Activated T-helper 2 cell treated with anti-CD3 and anti-CD28 coated beads, Interferon-gamma antibody, Interleukin-2, Interleukin-4, amounts not matched to agents 10 μg/mL and 5 μg/mL and 100 μg/mL, durations not matched to agents 14 hours and 24 hours and 36 hours (primary cell): ENCODE measurements at places on chromosomes 5 and 9.

DNA sequence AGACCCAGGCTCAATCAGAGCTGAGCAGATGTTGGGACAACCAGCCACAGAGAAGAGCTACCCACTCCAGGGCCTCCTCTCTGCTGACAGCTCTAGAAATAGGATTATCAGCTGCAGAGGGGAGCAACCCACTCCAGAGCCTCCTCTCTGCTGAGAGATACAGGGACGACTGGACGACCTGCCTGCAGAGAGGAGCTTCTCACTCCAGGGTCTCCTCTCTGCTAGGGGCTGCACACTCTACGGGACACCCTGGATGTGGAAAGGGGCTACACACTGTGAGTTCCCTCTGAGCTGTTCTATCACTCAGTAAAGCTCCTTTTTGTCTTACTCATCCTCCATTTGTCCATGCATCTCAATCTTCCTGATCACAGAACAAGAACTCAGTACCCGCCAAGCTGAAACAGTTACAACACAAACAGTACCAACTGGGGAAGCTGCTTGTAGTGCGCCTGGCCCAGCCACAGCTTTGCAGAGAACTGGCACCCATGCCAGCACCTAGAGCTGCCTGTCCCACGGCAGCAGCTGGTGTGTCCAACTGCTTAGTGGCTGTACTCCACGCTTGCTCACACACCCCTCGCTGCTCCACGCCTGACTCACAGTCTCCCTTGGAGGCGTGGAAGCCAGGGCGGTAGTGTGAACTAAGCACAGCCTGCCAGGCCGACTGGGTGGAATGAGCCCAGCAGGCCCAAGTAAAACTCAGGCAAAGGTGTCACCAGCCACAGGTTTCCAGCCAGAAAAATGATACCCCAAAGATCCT lies 56.8 kb downstream of the PRELID2 start:
- no peak overlapping the region for H3K27ac ChIP-seq
- H3K27me3 ChIP-seq = no peaks in the 10 kb centered on the region
- no peaks in the 10 kb centered on the region for H3K4me1 ChIP-seq
- H3K4me3 ChIP-seq = no peak overlapping the region
- no peaks in the 10 kb centered on the region for H3K36me3 ChIP-seq

DNA sequence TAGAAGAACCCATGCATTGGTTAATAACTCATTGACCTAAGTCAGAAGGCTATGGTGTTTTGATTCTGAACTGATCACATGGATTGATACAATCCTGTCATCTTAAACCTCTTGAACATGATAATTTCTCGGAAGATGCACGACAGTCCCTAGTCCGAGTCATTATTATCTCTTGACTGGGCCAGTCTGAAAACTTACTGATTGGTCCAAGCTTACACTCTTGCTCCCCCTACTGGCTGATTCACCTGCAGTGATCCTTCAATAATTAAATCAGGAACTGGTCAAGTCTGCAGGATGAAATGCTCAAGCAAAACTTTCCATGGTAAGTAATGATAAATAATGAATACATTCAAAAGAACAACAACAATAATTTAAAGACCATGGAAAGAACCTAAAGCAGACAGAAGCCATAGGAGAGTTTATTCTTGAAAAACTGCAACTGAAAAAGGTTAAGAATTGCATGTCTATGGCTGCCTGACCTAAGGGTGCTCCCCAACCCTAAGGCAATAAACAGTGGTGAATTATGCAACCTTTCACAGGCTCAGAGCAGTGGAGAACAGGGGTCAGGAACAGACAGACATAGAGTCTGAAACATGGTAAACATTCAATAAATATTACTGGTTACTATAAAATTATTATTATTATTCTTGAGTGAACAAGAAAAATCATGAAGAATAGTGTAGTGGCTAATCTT lies 79.3 kb downstream of the BRINP1 start:
- no peak overlapping the region for H3K27ac ChIP-seq
- H3K36me3 ChIP-seq = no peaks in the 10 kb centered on the region
- H3K27me3 ChIP-seq = no peaks in the 10 kb centered on the region
- no peaks in the 10 kb centered on the region for H3K4me1 ChIP-seq
- H3K4me3 ChIP-seq = no peak overlapping the region

GRCh38 chr9:18490641-18491370 lies 16.9 kb downstream of the ADAMTSL1 start:
- DNase-seq = no peak
- no peaks in the 10 kb centered on the region for H3K27me3 ChIP-seq
- H3K27ac ChIP-seq = no peak overlapping the region
- no peaks in the 10 kb centered on the region for H3K36me3 ChIP-seq
- H3K4me1 ChIP-seq = no peaks in the 10 kb centered on the region

DNA sequence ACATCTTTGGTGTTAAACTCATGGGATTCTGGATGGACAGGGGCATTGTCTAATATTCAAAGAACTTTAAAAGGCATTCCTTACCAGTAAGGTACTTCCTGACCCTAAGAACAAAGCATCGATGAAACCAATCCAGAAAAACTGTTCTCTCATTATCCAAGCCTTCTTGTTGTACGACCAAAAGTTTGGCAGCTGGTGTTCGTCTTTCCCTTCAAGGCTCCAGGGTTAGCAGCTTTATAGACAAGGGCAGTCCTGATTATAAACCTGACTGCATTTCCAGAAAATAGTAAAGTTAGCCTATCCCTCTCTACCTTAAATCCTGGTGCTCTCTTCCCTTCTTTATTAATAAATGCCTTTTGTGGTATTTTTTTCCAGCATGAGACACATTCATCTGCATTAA lies 149.4 kb upstream of the MRPS30 start:
- no peaks in the 10 kb centered on the region for H3K4me1 ChIP-seq
- no peaks in the 10 kb centered on the region for H3K36me3 ChIP-seq
- H3K27me3 ChIP-seq = no peaks in the 10 kb centered on the region
- no peak overlapping the region for H3K27ac ChIP-seq

- DNase-seq = no peak
- H3K27me3 ChIP-seq = peaks cover 30% of the 10 kb centered on the region
- no peaks in the 10 kb centered on the region for H3K36me3 ChIP-seq
These were observed 678 bp upstream of the KIF12 start for GRCh38 chr9:114099669-114100270.

GRCh38 chr5:143898381-143898780 lies 86.4 kb downstream of the HMHB1 start:
- H3K4me1 ChIP-seq = peaks cover 28% of the 10 kb centered on the region
- H3K36me3 ChIP-seq = no peaks in the 10 kb centered on the region
- H3K27me3 ChIP-seq = peaks cover 1% of the 10 kb centered on the region
- peak overlapping the region; percentile 8 for H3K27ac ChIP-seq

- H3K36me3 ChIP-seq = no peaks in the 10 kb centered on the region
- no peaks in the 10 kb centered on the region for H3K27me3 ChIP-seq
- no peak overlapping the region for H3K27ac ChIP-seq
- DNase-seq = no peak
- H3K4me3 ChIP-seq = no peak overlapping the region
These were observed 196.9 kb downstream of the DMRTA1 start for GRCh38 chr9:22643541-22643940.

DNA sequence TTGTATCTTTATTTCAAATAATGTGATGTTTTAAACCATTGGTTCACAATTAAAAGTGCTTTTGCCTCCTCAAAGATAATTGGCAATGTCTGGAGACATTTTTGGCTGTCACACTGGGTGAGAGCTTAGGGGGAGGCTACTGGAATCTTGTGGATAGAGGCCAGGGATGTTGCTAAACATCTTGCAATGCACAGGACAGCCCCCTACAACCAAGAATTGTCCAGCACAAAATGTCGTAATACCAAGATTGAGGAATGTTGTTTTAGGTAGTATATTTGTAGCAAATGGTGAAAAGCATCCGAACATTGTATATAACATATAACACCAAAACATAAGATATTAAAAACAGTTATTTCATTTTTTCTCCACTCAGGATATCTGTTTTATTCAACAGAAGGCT lies 99.8 kb downstream of the SLC44A1 start:
- DNase-seq = no peak

GRCh38 chr5:40428126-40428525 lies 251.6 kb upstream of the PTGER4 start:
- H3K27me3 ChIP-seq = no peaks in the 10 kb centered on the region
- peak overlapping the region; percentile 76 for H3K27ac ChIP-seq
- H3K4me3 ChIP-seq = no peak overlapping the region
- no peak for DNase-seq
- H3K36me3 ChIP-seq = peaks cover 24% of the 10 kb centered on the region

DNA sequence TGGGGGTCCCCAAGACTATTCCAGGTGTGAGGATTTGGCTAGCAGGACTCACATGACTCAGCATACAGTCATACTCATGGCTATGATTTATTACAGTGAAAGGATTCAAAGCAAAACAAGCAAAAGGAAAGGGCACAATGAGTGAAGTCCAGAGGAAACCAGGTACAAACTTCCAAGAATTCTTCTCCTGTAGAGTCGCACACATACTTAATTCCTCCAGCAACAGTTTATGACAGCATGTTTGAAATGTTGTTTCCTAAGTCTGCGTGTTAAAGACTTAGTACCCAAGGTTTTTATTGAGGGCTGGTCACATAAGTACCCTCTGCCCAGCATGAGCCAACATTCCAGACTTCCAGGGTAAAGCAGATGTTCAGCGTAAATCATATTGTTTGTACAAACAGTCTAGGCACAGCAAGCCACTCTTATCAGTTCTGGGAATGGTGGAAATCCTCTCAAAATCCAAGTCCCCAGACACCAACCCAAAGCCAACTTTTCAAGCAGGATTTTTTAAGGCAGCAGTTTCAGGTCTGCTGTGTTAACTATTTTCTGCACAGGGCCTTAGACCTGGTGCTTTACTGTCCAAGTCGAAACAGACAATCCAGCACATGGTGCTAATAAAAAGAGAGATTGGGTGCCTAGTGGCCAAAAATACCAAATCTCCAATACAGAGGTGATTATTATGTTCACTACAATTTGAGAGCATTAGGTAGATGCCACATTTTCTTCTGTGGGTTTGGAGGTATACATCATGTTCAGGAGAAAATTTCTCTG lies 18.6 kb upstream of the RICTOR start:
- H3K4me3 ChIP-seq = no peak overlapping the region
- no peak for DNase-seq
- H3K27me3 ChIP-seq = peaks cover 21% of the 10 kb centered on the region
- H3K36me3 ChIP-seq = no peaks in the 10 kb centered on the region
- H3K4me1 ChIP-seq = no peaks in the 10 kb centered on the region

- H3K4me1 ChIP-seq = no peaks in the 10 kb centered on the region
- DNase-seq = no peak
- H3K36me3 ChIP-seq = no peaks in the 10 kb centered on the region
- H3K4me3 ChIP-seq = no peak overlapping the region
These were observed 13.0 kb upstream of the LCN15 start for GRCh38 chr9:136777359-136777758.

DNA sequence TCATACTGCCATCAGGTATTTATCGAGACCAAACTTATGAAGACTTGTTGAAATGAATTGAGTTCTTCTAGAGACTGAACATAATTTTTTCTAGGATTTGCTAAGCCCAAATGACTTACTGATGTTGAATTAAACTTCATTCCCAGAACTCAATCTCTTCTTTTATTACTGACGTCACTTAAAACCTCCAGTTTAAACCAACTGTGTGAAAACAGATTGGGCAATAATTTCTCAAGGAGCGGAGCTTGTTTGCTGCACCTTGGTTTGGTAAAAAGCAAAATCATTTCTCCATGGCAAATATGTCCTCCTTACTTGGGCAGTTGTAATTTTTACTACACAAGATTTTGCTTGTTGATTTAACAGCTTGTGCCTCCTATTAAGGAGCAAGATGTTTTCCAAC lies 37.4 kb downstream of the CFAP90 start:
- no peak overlapping the region for H3K4me3 ChIP-seq
- H3K4me1 ChIP-seq = peaks cover 2% of the 10 kb centered on the region
- no peaks in the 10 kb centered on the region for H3K36me3 ChIP-seq

DNA sequence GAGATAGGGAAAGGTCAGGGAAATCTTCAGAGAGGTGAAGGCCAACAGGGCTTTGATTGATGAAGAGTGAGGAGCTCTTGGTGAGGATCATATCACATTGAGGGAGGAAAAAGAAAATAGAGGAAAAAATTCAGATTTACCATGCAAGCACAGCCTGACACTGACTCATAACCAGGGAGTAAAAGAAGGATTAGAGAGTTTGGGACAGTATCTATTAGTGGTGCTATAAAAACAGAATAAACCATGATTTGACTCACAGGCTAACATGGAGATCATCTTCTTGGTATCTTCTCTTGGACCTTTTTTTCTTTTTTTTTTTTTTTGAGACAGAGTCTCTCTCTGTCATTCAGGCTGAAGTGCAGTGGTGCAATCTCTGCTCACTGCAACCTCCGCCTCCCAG lies 44.4 kb downstream of the MUSK start:
- H3K4me3 ChIP-seq = no peak overlapping the region
- H3K36me3 ChIP-seq = no peaks in the 10 kb centered on the region
- H3K27ac ChIP-seq = no peak overlapping the region
- no peaks in the 10 kb centered on the region for H3K27me3 ChIP-seq
- DNase-seq = no peak
- no peaks in the 10 kb centered on the region for H3K4me1 ChIP-seq

- no peak for DNase-seq
- no peak overlapping the region for H3K27ac ChIP-seq
- no peak overlapping the region for H3K4me3 ChIP-seq
- H3K27me3 ChIP-seq = no peaks in the 10 kb centered on the region
- H3K4me1 ChIP-seq = peaks cover 35% of the 10 kb centered on the region
These were observed 190.2 kb upstream of the NR3C1 start for GRCh38 chr5:143593723-143594122.

- H3K4me1 ChIP-seq = peaks cover 5% of the 10 kb centered on the region
- peaks cover 2% of the 10 kb centered on the region for H3K27me3 ChIP-seq
- no peaks in the 10 kb centered on the region for H3K36me3 ChIP-seq
- no peak overlapping the region for H3K27ac ChIP-seq
- H3K4me3 ChIP-seq = no peak overlapping the region
These were observed 45.9 kb upstream of the TLX3 start for GRCh38 chr5:171263181-171263580.

DNA sequence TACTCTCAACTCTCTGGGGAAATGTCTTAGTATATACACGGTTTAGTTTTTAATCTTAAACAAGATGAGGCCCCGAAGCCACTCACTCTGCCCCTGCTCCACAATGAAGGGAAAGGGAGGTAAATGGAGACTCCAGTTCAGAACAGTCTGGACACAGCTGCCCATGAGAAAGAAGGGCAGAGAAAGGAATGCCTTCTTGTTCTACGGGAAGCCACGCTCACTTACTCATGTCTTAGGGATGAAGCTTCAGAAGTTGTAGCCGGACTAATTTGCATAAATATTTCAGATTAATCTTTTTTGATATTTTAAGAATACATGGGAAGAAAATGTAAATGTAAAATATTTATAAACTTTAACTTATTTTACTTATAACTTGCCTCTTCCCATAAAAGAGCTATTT lies 94.0 kb downstream of the COL23A1 start:
- no peak overlapping the region for H3K4me3 ChIP-seq
- no peaks in the 10 kb centered on the region for H3K36me3 ChIP-seq
- no peak overlapping the region for H3K27ac ChIP-seq
- no peak for DNase-seq
- no peaks in the 10 kb centered on the region for H3K27me3 ChIP-seq

GRCh38 chr9:19180991-19181390 lies 49.5 kb upstream of the DENND4C start:
- no peak overlapping the region for H3K4me3 ChIP-seq
- H3K4me1 ChIP-seq = peaks cover 15% of the 10 kb centered on the region
- DNase-seq = no peak
- no peaks in the 10 kb centered on the region for H3K27me3 ChIP-seq
- H3K36me3 ChIP-seq = no peaks in the 10 kb centered on the region
